ENCODE measurements at places on chromosomes 3 and 15.

- no peak overlapping the region for H3K4me3 ChIP-seq
- H3K36me3 ChIP-seq = no peaks in the 10 kb centered on the region
- no peaks in the 10 kb centered on the region for H3K4me1 ChIP-seq
These were observed 1.5 kb upstream of the ISLR start for GRCh38 chr15:74171965-74172541.

GRCh38 chr15:44535523-44536301 lies 1.2 kb upstream of the EIF3J start:
- DNase-seq = peak; percentile 19
- peak overlapping the region; percentile 96 for H3K4me3 ChIP-seq
- H3K27ac ChIP-seq = peak overlapping the region; percentile 97

DNA sequence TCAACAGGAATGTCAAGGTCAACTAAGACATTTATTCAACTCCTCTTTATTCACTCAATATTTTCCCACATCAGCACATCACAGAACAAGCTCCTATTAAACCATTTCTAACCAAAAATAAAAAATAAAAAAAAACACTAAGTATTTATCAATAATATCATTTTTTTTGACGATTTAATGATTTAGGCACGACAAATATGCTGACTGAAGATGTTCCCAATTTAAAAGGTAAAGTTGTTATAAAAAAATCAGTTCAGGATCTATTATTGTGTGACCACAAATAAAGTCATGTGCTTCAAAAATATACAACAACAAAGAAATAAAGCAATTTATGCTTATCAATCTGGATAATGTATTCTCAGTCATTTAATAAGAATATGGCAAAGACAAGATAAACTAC lies 16.2 kb downstream of the DPH6 start:
- H3K4me1 ChIP-seq = no peaks in the 10 kb centered on the region
- no peaks in the 10 kb centered on the region for H3K27me3 ChIP-seq
- DNase-seq = no peak
- H3K36me3 ChIP-seq = peaks cover 3% of the 10 kb centered on the region
- H3K4me3 ChIP-seq = no peak overlapping the region

DNA sequence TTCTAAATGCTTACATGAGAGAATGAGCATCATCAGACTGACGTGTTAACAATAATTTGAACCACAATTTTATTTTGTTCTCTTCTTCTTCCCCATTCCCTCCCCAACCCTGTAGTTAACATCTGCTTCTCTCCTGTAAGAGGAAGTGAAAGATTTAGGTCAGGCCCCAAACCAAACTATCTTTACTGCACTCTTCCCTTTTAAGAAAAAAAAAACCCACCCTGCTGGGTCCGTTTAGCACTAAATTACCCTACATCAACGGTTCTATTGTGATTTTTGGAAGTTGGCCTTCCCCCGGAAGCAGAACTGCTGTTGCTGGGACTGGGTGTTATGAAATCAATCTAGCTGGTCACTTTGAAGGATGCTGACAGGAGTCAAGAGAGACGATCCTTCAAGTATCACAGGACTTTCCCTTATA lies 49.4 kb downstream of the NFKBIZ start:
- H3K4me3 ChIP-seq = no peak overlapping the region
- no peak overlapping the region for H3K27ac ChIP-seq
- no peak for DNase-seq
- no peaks in the 10 kb centered on the region for H3K4me1 ChIP-seq
- no peaks in the 10 kb centered on the region for H3K27me3 ChIP-seq

DNA sequence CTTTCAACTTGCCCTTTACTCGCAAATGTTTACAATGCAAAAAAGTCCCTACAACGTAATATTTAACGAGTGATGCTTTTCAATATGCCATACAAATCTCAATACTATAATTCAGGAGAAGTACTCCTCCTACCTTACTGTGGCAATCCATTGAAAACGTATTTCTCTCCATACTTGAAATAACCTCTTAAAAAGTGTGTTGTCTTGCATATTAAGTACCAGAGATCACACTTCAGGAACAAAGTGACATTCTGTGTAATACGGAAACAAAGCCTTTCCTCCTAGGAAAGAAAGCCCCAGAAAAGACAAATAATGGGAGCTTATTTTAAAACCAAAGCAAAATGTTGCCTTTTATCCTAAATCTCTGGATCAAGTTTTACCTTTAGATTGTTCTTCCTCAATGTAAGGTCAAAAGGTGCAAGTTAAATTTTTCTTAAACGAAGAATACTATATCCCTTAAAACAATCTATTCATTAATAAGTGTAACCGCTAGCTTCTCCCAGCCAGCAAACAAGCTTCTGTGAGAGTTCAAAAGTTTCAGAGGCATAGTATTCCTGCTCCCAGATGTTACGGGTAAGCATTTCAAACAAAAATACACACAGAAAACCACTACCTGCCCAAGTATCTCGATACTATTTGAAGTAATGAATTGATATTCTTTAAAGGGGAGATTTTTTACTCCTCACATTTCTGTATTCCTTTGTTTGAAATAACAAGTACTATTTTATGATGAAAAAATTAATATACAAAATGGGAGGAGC lies 1.7 kb downstream of the TJP1 start:
- H3K4me3 ChIP-seq = no peak overlapping the region
- no peaks in the 10 kb centered on the region for H3K36me3 ChIP-seq
- no peak overlapping the region for H3K27ac ChIP-seq
- H3K27me3 ChIP-seq = peaks cover 11% of the 10 kb centered on the region
- H3K4me1 ChIP-seq = peaks cover 14% of the 10 kb centered on the region

DNA sequence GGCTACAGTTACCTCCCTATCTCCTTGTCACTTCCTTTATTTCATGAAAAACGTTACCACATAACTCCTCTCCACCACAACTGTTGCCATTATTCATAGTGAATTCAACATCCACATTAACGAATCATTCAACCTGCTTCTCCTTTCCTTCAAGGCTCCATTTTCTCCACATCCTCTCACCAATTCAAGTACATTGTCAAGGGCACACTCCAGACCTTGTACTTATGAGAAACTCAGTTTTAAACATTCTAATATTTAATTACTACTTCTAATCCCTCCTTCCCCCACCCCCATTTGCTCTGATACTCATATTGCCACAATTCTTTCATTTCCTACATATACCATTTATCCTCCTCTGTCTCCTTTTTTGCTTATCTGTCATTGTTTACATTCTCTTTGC lies 871.2 kb downstream of the TUSC7 start:
- no peaks in the 10 kb centered on the region for H3K27me3 ChIP-seq
- H3K4me1 ChIP-seq = no peaks in the 10 kb centered on the region
- no peaks in the 10 kb centered on the region for H3K36me3 ChIP-seq

GRCh38 chr3:62378921-62379320 lies 5.6 kb upstream of the FEZF2 start:
- DNase-seq = no peak
- H3K4me1 ChIP-seq = no peaks in the 10 kb centered on the region
- H3K36me3 ChIP-seq = no peaks in the 10 kb centered on the region
- H3K27ac ChIP-seq = no peak overlapping the region
- no peak overlapping the region for H3K4me3 ChIP-seq

GRCh38 chr15:80840182-80841130 lies 61.3 kb downstream of the CEMIP start:
- H3K4me1 ChIP-seq = no peaks in the 10 kb centered on the region
- H3K4me3 ChIP-seq = no peak overlapping the region
- H3K27ac ChIP-seq = no peak overlapping the region

GRCh38 chr3:61877359-61878138 lies 316.2 kb downstream of the PTPRG start:
- H3K4me3 ChIP-seq = no peak overlapping the region
- H3K4me1 ChIP-seq = no peaks in the 10 kb centered on the region
- no peak for DNase-seq
- H3K36me3 ChIP-seq = no peaks in the 10 kb centered on the region
- no peak overlapping the region for H3K27ac ChIP-seq

- H3K4me3 ChIP-seq = no peak overlapping the region
- H3K27me3 ChIP-seq = no peaks in the 10 kb centered on the region
- DNase-seq = no peak
- no peak overlapping the region for H3K27ac ChIP-seq
- H3K4me1 ChIP-seq = no peaks in the 10 kb centered on the region
These were observed 50.2 kb upstream of the GMNC start for GRCh38 chr3:190912736-190913135.

DNA sequence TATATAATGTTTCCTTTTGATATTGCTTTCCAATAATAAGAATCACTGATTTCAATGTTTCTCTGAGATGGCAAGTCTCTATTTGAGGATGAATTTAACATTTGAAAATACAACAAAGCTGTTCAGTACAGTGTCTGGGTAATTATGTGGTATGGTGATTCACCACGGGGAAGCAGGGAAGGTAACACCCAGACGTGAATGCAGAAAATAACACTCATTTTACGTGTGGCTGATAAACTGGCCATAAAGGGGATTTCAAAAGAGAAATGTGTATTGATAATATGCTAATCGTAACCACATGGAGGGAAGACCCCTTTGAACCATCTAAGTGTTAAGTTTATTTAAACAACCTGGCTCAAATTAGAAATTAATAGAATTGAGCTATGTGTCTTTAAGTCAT lies 344.6 kb downstream of the GRM7 start:
- no peaks in the 10 kb centered on the region for H3K4me1 ChIP-seq
- no peaks in the 10 kb centered on the region for H3K27me3 ChIP-seq
- no peaks in the 10 kb centered on the region for H3K36me3 ChIP-seq
- DNase-seq = no peak

DNA sequence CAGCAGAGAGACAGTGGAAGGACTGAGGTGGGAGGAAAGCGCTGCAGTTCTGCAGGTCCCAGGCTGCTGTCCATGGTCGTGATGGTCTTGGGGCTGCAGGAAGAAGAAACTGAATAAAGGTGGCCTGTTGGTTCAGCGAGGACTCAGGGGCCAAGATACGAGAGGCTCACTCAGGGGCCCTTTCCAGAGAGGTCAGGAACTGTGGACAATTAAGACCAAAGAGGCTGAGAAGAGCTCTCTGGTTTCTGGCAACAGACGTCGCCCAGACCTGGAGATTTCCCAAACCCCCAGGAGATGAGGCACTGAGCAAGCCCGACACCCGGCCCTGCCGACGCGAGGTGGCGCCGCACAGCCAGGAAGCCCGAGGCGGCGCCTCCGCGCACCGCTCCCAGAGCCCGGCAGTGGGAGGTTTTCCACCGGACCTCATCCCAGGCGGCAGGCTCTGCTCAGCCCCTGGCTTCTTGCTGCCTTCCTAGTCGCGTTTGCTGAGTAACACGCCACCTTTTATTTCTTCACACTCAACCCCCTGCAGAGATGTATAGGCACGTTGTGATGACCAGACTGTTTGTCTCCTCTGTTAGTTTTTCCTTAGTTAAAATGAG lies 56.4 kb upstream of the ARRDC4 start:
- no peaks in the 10 kb centered on the region for H3K36me3 ChIP-seq
- H3K27ac ChIP-seq = no peak overlapping the region
- no peak overlapping the region for H3K4me3 ChIP-seq
- no peaks in the 10 kb centered on the region for H3K27me3 ChIP-seq
- DNase-seq = no peak

DNA sequence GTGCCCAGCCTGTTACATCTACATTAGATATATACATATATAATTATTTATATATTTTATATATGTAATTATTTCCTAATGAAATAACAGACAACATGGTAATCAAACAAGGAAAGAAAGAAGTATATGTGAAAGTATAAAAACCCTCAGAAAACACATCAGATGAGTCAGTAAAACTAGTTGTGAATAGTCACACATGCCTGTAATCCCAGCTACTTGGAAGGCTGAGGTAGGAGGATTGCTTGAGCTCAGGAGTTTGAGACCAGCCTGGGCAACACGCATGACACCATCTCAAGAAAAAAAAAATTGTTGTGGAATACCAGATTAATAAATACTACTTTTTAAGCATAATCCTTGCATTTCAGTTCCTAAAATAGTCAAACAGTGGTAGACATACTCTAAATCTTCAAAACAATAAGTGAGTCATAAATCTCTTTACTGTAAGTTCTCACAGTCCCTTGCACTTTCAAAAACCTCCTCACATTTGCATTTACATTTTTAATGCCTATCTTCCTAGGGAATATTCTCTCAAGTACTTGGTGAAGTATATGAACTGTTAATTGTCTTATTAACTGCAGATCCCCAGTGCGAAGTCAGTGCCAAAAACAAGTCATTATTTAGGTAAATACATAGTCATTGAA lies 106.5 kb downstream of the MYO9A start:
- H3K27me3 ChIP-seq = no peaks in the 10 kb centered on the region
- no peak overlapping the region for H3K27ac ChIP-seq
- DNase-seq = no peak
- no peak overlapping the region for H3K4me3 ChIP-seq
- no peaks in the 10 kb centered on the region for H3K4me1 ChIP-seq
- H3K36me3 ChIP-seq = no peaks in the 10 kb centered on the region

GRCh38 chr3:151625086-151625485 lies 108.6 kb upstream of the AADACL2 start:
- no peaks in the 10 kb centered on the region for H3K4me1 ChIP-seq
- no peaks in the 10 kb centered on the region for H3K36me3 ChIP-seq
- no peak for DNase-seq

DNA sequence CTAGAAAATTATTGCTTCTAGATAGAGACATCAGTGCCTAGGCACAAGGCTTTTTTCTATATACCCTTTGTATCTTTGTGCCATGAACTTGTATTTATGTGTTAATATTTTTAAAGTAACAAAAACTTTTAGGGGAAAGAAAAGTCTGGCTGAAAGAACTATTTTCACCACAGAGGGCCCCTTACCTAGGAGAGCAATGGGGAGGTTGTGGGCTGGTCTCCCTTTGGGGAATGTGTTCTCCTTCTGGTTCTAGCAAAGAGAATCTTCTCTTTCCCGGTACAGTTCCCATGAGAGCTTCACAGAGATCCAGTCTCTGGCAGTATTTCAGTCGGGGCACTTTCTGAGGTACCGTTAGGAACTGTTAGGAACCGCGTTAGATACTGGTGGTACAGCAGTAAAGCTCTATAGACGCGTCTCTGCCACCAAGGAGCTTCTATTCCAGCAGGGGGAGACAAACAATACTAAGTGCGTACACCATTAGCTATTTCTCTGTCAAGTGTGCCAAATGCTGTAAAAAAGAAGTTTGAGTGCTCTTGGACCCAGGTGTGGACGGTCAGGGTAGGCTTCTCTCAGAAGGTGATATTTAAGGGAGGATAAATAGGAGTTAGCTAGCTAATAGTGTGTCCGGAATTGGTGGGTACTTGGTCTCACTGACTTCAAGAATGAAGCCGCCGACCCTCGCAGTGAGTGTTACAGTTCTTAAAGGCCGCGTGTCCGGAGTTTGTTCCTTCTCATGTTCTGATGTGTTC lies 4.6 kb upstream of the EPB42 start:
- no peak overlapping the region for H3K27ac ChIP-seq
- H3K4me1 ChIP-seq = no peaks in the 10 kb centered on the region
- H3K36me3 ChIP-seq = no peaks in the 10 kb centered on the region
- H3K4me3 ChIP-seq = no peak overlapping the region
- DNase-seq = peak; percentile 43
